Esophagus (tissue), 2 donors: ENCODE measurements at places on chromosomes 1 and 21. TPM values are rescaled to one million over a fixed set of nuclear protein-coding genes. Genes with fewer than 3 reads are reported as not detected.

Gene AGT
- 0.12 TPM for polyA plus RNA-seq

Gene CHI3L2
- polyA plus RNA-seq, result 0.49 TPM

Gene RORC
- 1.5 TPM for polyA plus RNA-seq

Gene VTCN1
- polyA plus RNA-seq, result not detected

Gene UMODL1
- 0.12 TPM for polyA plus RNA-seq

Gene AMY1C
- 0.07 TPM for polyA plus RNA-seq

Gene CHIT1
- not detected for polyA plus RNA-seq

Gene TAL1
- polyA plus RNA-seq, result 0.82 TPM

Gene METTL13
- polyA plus RNA-seq, result 5.8 TPM

Gene CFAP74
- polyA plus RNA-seq, result 0.04 TPM

Gene EFNA3
- polyA plus RNA-seq, result 21.7 TPM

Gene WNT9A
- polyA plus RNA-seq, result 2.3 TPM

Gene FCAMR
- polyA plus RNA-seq, result 0.02 TPM

Gene GRIK1
- 0.01 TPM for polyA plus RNA-seq

Gene NBPF10
- 0.83 TPM for polyA plus RNA-seq

Gene CAPN9
- not detected for polyA plus RNA-seq

Gene DMBX1
- polyA plus RNA-seq, result not detected

Gene VANGL1
- 4.1 TPM for polyA plus RNA-seq

Gene HSPG2
- 37.6 TPM for polyA plus RNA-seq

Gene PFDN2
- polyA plus RNA-seq, result 186 TPM

Gene CNR2
- polyA plus RNA-seq, result 0.01 TPM

Gene CD1C
- 0.31 TPM for polyA plus RNA-seq

Gene CHRM3
- polyA plus RNA-seq, result 0.71 TPM

Gene SLAMF1
- polyA plus RNA-seq, result 0.29 TPM

Gene GUCA2A
- not detected for polyA plus RNA-seq

Gene FLG
- polyA plus RNA-seq, result 1.8 TPM

Gene CFAP298
- polyA plus RNA-seq, result 47.3 TPM

Gene ATP1A2
- polyA plus RNA-seq, result 3.4 TPM

Gene LRRC38
- polyA plus RNA-seq, result 0.09 TPM
